ENCODE measurements at places on chromosomes 1 and 21. TPM values are rescaled to one million over a fixed set of nuclear protein-coding genes. Genes with fewer than 3 reads are reported as not detected.

The HRNR gene
- not detected for total RNA-seq

The ZNF593OS gene
- total RNA-seq, result not detected

The MTARC2 gene
- 8.2 TPM for total RNA-seq

The ASAP3 gene
- total RNA-seq, result 46.0 TPM

The C1orf226 gene
- total RNA-seq, result 1.5 TPM

DNA sequence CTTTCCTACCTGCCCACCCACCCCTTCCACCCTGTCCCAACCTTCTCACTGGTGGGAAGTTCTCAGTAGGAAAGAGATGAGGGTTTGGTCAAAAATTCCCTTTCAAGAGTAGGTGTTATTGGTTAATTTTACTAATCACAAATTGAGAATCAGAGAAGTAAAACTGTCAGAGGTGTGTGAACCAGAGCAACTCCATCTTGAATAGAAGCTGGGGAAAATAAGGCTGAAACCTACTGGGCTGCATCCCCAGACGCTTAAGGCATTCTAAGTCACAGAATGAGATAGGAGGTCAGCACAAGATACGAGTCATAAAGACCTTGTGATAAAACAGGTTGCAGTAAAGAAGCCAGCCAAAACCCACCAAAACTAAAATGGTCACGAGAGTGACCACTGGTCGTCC is 11.5 kb downstream of the PLA2G2D start:
- no peak for DNase-seq

GRCh38 chr1:19744335-19744743 is 55.4 kb downstream of the TMCO4 start:
- no peak for DNase-seq

GRCh38 chr1:223067914-223068313 is 75.1 kb downstream of the TLR5 start:
- no peak for DNase-seq

DNA sequence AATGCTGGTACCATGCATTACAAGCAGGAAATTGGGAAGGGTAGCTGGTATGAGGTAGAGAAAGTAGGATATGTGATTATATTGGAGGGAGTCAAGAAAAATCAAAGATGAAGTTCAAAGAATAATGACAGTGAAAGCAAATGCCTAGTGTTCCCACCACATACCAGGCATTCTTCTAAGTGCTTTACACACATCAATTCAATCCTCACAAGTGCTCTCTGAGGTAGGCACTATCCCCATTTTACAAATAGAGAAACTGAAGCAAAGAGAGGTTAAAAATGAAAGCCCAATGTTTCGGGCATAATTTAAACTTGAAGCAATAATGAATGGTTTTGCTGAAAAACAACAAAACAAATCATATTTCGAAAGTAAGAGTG is 40.1 kb upstream of the MCOLN3 start:
- no peak for DNase-seq

GRCh38 chr1:169456029-169456428 is 28.8 kb upstream of the CCDC181 start:
- DNase-seq, result no peak

DNA sequence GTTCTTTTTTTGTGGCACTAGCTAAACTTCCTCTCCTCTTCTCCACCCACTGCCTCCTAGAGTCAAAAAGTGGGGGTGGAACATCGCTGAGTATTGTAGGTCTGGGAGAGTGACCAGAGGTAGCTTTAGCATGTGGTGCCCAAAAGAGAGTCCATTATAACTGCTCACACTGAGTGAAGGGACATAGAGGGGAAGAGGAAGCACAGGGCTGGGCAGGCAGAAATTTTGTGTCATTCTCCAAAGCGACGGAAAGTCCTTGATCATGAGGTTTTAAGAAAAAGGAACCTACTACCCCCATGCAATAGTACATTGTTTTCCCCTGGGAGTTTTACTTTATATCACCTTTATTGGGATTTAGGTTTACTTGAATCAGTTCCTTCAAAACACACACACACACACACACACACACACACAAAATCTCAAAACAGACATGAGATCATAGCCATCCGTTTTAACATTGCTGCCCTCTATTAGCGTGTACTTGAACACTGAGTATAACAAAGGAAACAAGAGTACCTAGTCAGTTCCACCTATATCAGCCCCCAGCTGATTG is 4.1 kb downstream of the CD84 start:
- no peak for DNase-seq

GRCh38 chr1:229970714-229971113 is 96.3 kb upstream of the GALNT2 start:
- DNase-seq, result no peak

DNA sequence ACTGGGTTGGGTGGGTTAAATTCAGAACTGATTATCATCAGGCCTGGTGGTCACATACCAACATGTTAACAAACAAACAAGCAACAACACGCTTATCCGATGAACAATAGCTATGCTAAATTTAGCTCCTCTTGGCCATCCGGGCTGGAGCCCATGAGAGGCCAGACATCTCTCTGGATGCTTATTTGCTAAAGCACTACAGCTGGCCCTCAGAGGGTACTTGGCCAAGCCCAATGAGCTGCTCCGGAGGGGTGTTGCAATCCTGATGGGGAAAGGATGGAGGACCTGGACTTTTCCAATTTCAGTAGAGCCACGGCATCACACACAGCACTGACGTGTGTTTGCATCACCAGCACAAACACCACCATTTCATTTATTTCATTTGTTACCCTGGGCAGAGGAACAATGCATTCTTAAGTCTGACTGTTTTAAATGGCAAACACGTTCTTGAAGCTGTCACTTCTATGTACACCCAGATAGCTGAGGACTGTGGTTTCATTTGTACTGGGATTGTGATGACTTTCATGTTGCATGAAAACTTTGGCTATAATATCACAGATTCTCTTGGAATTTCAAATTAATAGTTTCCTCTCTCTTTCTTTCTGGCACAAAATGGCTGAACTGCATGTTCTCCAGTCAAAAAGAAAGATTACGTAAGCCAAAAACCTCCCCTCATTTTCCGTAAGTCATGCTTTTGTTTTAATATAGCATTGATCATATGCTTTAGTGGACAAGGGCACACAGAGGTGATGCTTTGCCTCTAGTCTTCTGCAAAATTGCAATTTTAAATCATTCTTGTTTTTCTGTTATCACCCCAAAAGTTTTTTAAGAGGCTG is 359.8 kb upstream of the KAZN start:
- peak; percentile 32 for DNase-seq

DNA sequence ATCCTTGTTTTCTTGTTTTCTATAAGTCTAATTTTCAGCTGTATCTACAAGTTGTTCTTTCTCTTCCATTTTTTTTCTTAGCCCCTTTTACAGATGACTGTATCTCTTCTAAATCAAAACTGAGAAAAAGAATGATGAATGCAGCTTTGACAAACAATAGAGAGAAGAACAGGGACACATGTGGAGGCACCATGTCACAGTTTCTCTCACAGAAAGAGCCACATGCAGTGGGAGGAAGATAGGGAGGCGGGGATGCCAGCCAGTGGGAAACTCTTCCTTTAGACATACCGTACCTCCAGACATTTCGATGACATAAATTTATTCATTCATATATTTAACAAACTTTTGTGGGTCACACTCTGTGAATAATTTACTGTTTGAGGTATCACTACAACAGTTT is 45.5 kb downstream of the NME7 start:
- no peak for DNase-seq

GRCh38 chr21:40294345-40294744 is 427.1 kb downstream of the PCP4 start:
- no peak for DNase-seq
